ENCODE measurements at places on chromosomes 3 and 15.

DNA sequence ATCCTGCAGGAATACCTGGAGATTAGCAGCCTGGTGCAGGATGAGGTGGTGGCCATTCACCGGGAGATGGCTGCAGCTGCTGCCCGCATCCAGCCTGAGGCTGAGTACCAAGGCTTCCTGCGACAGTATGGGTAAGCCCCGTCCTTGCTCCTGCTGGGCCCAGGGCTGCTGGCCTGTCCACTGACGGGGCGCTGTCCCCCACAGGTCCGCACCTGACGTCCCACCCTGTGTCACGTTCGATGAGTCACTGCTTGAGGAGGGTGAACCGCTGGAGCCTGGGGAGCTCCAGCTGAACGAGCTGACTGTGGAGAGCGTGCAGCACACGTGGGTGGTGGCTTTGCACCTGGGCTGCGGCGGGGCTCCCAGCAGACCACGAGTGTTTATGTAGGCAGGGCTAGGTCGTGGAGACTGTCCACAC is 5.0 kb downstream of the FES start:
- no peak for DNase-seq

- DNase-seq = no peak
Observed at GRCh38 chr3:123767009-123767372, 117.1 kb downstream of the MYLK start.

DNA sequence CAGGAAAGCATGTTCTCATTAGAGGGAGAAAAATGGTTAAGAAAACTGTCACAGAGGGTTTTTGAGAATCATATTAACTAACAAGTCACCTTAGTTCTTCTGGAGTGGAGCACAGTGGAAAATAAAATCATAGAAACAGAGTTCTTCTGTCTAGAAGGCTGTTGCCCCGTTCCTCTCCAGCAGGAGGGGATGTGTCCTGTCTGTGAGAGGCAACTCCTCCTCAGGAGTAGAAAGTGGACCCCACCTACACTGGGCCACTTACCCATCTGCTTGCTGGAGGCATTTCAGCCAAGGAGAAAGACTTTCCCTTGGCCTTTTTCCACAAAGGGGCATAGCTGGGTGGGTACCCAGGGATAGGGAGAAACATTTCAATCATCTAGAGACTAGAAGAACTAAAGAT is 106.6 kb downstream of the SSR3 start:
- no peak for DNase-seq

DNA sequence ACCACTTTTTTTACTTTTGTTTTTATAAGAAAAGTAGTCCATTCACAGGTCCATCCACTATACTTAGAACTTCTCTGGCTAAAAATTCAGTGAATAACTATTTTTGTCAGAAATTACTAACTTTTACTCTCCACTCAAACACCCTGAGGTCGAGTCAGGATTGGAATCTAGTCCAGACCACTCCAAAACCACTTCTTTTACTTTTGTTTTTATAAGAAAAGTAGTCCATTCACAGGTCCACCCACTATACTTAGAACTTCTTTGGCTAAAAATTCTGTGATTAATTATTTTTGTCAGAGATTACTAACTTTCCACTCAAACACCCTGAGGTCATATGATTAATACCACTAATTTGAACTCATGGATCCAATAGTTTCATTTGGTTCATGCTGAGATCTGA is 239.4 kb downstream of the RORA start:
- DNase-seq = no peak

GRCh38 chr3:81463781-81464180 is 297.7 kb downstream of the GBE1 start:
- DNase-seq = no peak

DNA sequence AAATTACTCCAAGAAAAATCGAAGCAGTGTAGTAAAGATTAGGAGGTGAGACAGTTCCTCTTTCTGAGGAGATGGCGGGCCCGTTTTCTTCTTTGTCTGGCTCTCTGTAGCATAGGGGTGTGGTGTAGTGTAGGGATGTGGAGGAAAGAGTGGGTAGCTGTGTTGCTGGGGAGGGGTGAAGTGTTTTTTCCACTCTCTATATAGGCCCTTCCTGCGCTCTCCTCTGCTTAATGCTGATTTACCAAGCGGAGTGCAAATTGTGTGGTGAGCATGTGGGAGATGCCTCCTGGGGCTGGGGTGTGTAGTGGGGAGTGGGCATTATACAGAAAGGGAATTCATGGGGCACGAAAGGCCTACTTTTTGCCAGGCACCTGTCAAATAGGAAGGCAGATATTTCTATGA is 94.9 kb downstream of the ST6GAL1 start:
- peak; percentile 27 for DNase-seq

DNA sequence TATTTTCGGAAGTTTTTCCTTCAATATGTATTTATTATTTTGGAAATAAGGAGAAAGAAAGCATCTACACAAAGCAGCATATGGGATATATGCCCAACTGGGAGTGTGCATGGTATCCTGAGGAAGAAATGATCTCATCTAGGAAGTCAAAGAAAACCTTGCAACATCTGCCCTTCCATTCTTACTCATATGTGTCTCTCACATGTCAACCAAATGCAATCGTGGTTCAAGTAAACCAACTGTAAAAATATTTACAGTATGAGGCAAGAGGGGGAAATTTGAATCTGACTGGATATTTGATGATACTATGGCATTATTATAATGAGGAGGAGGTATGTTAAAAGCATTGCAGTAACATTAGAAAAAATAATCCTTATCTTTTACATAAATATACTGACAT is 3.2 kb upstream of the SCG3 start:
- no peak for DNase-seq

GRCh38 chr15:100777821-100778220 is 101.8 kb upstream of the ALDH1A3 start:
- no peak for DNase-seq

GRCh38 chr15:74320352-74321247 is 46.8 kb downstream of the CYP11A1 start:
- DNase-seq = peak; percentile 4

- no peak for DNase-seq
Observed at GRCh38 chr15:94840794-94841783, 609.7 kb downstream of the MCTP2 start.

DNA sequence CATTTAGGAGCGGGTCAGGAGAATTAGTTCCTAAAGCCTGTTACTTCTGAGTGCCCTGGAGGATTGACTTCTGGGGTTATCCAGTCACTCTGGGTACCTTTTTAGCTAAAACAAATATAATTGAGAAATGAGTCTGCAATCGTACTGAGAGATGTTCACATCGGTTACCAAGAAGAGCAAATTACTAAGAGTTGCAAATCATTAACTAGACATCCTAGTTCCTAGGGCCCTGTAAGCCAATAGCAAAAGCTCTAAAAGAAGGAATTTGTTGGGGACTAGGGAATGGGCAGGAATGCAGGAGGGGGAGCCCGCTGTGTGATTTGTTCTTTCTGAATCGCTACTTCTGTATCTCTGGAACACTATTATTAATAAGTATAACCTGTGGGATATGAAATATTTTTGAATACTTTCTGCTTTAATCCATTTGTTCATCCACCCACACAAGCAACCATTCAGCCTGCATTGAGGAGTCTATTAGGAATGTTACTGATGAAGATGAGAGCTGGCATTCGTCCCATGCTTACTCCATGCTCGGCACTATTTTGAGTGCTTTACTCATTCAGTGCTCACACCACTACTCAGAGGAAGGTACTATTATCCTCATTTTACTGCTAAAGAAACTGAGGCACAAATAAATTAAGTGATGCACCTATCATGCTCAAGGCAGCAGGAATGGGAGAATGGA is 31.5 kb upstream of the KY start:
- DNase-seq = no peak

- DNase-seq = no peak
Observed at GRCh38 chr3:150414258-150414657, 6.2 kb downstream of the TSC22D2 start.

DNA sequence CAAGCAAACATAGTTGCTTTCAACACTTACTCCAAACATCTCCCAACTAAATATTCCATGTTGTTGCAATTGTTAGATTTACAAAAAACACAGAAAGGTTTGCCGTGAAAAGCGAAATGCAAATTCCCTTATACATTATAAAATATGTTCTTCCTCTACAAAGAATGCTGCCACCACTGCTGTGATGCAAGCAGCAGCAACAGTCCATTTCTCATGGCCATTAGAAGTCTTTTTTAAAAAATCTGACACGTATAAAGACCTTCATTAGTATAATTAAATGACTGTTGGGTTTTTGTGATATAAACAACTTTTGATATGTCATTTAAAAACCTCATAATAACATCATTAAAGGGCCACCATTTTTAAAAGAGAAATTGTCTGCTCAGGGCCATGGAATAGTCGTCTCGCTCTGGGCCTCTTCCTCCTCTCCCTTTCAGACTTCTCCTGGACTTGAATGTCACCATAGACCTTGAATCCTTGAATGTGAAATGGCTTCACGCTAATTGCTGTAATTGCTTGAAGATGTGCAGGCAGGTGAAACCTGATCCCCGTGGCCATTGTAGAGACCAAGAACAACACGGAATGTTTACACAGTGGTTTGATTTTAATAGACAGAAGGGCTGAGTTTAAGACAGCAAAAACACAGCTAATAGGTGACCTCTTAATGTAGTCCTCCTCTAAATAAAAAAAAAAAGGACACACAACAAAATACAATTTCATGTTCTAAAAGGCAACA is 450.4 kb downstream of the FOXP1 start:
- no peak for DNase-seq

- no peak for DNase-seq
Observed at GRCh38 chr3:187031934-187032333, 101.6 kb downstream of the ST6GAL1 start.

GRCh38 chr3:197434830-197435229 is 120.9 kb downstream of the BDH1 start:
- DNase-seq = no peak

GRCh38 chr3:186823386-186823785 is 17.1 kb upstream of the RFC4 start:
- DNase-seq = no peak

- DNase-seq = no peak
Observed at GRCh38 chr15:72285927-72286516, 13.7 kb upstream of the PARP6 start.

- no peak for DNase-seq
Observed at GRCh38 chr3:5690904-5691532, 503.5 kb downstream of the EDEM1 start.

DNA sequence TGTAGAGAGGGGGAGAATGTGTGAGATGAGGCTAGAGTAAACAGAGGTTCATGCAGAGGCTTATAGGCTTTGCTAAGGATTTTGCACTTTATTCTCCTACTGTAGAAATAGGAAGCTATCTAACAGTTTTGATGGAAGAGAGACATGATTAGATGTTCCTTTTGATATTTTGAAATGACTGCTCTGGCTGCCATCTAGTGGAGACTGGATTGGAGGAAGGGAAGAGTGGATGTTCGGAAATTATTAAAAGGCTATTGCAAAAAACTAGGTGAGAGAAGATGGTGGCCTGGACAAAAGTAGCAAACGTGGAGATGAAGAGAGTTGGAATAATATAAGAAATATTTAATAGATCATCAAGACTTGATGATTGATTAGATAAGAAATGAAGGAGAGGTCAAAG is 42.2 kb downstream of the SYN2 start:
- no peak for DNase-seq

DNA sequence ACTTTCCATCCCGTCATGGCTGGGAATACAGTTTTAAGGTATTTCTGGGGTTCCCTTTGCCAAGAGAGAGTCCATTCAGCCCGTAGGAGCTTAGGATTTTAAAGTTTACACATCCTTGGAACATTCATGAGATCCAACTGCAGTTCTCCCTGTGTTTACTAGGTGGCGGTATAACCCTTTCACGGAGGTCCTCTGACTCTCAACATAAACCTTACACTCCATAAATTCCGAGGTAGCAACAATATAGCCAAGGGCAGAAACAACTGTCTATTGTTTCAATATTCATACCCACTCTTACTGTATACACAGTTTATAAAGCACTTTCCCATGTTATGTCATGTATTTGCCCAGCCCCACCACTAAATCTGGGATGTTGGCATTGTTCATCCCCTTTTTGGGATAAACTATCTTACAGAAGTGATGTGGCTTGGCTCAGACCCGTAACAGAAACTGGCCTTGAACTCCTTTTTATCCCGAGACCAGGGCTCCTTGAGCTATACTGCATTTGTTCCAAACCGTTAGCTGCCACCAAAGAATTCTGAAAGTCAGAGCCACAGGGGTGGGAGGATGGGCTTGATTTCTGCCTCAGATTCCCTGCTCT is 69.2 kb upstream of the COL6A5 start:
- DNase-seq = no peak

- DNase-seq = no peak
Observed at GRCh38 chr3:15896500-15896899, 98.7 kb upstream of the ANKRD28 start.
